ENCODE measurements at places on chromosomes 12 and 14. TPM values are rescaled to one million over a fixed set of nuclear protein-coding genes. Genes with fewer than 3 reads are reported as not detected.

DNA sequence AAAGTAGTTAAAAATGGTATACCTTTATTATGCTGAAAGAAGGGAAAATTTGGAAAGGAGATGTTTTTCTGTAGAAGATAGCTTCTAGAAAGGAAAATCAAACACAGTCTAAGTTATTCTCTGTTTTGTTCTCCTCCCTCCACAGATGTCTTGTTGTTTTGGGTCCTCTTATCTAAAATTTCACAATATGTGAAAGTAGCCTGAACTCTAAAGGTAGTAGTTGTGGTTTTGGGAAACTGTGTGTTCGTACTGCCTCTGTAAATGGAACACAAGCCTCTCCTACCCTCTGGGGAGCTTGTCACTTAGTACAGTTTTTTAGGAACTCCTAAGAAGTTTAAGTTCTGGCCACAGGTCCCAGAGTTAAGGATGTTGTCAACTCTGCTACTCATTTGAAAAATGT is 112.6 kb downstream of the CRADD start:
- H3K4me1 ChIP-seq = peaks cover 29% of the 10 kb centered on the region
- DNase-seq = no peak
- H3K27ac ChIP-seq = peak overlapping the region; percentile 80
- H3K27me3 ChIP-seq = no peaks in the 10 kb centered on the region

GRCh38 chr14:23929822-23930294 is 23.7 kb upstream of the DHRS4 start:
- no peaks in the 10 kb centered on the region for H3K4me1 ChIP-seq
- H3K27me3 ChIP-seq = no peaks in the 10 kb centered on the region

DNA sequence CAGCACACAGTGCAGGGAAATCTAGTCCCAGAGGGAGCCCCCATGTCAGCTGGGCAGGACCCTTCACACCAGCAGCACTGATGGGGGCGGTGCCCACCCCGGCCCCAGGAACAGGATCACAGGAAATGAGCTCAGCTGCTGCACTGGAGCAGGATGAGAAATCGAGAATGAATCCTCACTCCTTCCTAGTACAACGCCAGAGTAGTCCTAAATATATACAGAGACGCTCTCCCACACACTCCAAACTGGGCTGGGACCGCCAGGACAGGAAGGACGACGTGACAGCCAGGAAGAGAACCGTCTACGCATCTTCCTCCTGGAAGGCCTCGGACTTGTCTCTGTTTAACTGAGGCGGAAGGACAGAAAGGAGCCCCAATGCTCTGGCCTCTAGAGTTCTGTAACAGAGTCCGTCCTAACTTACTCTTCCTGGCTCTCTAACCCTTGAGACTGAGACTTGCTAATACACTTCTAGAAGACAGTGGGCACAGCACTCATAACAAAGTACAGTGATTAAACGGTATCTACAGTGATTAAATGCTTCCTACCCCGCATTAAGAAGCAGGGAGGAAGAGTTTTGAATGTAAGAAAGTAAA is 33.4 kb downstream of the CDC42BPB start:
- peaks cover 1% of the 10 kb centered on the region for H3K36me3 ChIP-seq
- H3K27ac ChIP-seq = peak overlapping the region; percentile 46
- H3K4me3 ChIP-seq = no peak overlapping the region
- H3K27me3 ChIP-seq = no peaks in the 10 kb centered on the region
- H3K4me1 ChIP-seq = peaks cover 37% of the 10 kb centered on the region
- DNase-seq = peak; percentile 48

- peak; percentile 84 for DNase-seq
- no peaks in the 10 kb centered on the region for H3K27me3 ChIP-seq
- H3K36me3 ChIP-seq = no peaks in the 10 kb centered on the region
- no peak overlapping the region for H3K4me3 ChIP-seq
- H3K27ac ChIP-seq = peak overlapping the region; percentile 42
- no peaks in the 10 kb centered on the region for H3K4me1 ChIP-seq
These were observed 91.2 kb downstream of the SLC25A21 start for GRCh38 chr14:37081218-37081617.

- DNase-seq = peak; percentile 86
- peak overlapping the region; percentile 38 for H3K4me3 ChIP-seq
- H3K27ac ChIP-seq = peak overlapping the region; percentile 78
- H3K27me3 ChIP-seq = no peaks in the 10 kb centered on the region
These were observed 43.4 kb upstream of the NR2C1 start for GRCh38 chr12:95116773-95117172.

The EML1 gene
- total RNA-seq = 9.5 TPM

DNA sequence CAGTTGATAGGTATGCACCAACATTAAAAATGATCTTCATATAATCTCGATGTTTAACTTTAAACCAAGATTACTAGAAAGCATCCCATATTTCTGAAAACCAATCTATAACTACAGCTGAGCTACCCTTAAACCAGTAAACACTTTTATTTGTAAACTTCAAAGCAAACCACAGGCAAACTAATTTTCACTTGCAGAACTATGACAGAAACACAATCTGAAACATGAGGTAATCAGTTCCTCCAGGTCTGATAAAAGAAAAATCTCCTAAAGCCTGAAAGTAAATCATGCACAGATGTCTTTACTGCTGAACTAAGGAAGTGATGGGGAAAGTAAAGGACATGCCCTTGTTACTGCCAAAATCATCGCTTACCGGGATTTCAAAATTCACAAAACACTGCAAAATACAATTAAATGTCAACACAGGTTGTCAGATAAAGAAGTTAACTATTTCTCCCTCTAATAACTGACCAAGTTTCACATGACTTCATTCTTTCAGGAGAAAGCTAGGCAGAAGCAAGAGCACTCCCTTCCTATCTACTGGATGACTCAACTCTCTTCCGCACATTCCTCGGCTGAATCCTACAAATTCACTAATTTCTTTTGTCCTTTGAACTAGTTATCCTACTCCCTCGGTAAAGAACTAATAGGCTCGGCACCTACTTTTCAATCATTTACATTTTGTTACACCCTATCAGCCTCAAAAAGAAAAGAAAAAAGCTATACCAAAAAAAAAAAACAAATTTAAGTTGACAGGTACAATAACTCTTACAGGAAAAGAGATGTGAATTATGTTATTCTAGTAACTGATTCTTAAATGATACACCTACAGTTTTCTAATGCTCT is 1.4 kb downstream of the EEA1 start:
- H3K27me3 ChIP-seq = no peaks in the 10 kb centered on the region
- H3K27ac ChIP-seq = peak overlapping the region; percentile 88
- peaks cover 6% of the 10 kb centered on the region for H3K36me3 ChIP-seq
- DNase-seq = peak; percentile 61

The GLIPR1 gene
- total RNA-seq = 29.6 TPM

The HOXC11 gene
- total RNA-seq = 1.2 TPM

- H3K27ac ChIP-seq = peak overlapping the region; percentile 91
- H3K27me3 ChIP-seq = no peaks in the 10 kb centered on the region
- H3K4me3 ChIP-seq = peak overlapping the region; percentile 81
- peaks cover 7% of the 10 kb centered on the region for H3K36me3 ChIP-seq
- peak; percentile 66 for DNase-seq
- H3K4me1 ChIP-seq = peaks cover 49% of the 10 kb centered on the region
These were observed 1.8 kb downstream of the FBXL14 start for GRCh38 chr12:1592444-1593173.

- H3K36me3 ChIP-seq = no peaks in the 10 kb centered on the region
- H3K4me3 ChIP-seq = no peak overlapping the region
- no peak overlapping the region for H3K27ac ChIP-seq
- DNase-seq = no peak
- no peaks in the 10 kb centered on the region for H3K4me1 ChIP-seq
- H3K27me3 ChIP-seq = no peaks in the 10 kb centered on the region
These were observed 315.5 kb downstream of the SNAPC1 start for GRCh38 chr14:62077676-62078261.

DNA sequence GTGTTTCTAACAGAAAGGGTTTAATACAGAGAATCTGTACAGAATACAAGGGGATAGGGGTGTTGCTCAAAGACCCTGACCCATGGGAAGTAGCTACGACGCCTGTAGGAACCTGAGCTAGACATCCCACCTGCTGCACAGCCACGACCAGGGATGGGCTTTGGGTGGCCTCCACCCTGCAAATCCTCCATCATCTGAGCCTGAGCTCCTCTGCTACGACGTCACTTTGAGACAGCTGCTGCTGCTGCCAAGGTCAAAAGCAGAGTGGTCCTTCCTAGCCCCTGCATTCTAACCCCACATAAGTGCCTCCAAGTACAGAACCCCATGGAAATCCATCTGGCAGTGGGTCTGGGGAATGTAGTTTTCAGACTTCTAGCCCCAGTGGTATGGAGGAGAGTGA is 43.8 kb downstream of the JAG2 start:
- H3K27ac ChIP-seq = no peak overlapping the region
- H3K4me3 ChIP-seq = no peak overlapping the region
- peaks cover 75% of the 10 kb centered on the region for H3K27me3 ChIP-seq

GRCh38 chr12:126651133-126651532 is 1585.9 kb downstream of the AACS start:
- H3K36me3 ChIP-seq = no peaks in the 10 kb centered on the region
- no peak overlapping the region for H3K4me3 ChIP-seq
- no peak for DNase-seq
- no peaks in the 10 kb centered on the region for H3K4me1 ChIP-seq

DNA sequence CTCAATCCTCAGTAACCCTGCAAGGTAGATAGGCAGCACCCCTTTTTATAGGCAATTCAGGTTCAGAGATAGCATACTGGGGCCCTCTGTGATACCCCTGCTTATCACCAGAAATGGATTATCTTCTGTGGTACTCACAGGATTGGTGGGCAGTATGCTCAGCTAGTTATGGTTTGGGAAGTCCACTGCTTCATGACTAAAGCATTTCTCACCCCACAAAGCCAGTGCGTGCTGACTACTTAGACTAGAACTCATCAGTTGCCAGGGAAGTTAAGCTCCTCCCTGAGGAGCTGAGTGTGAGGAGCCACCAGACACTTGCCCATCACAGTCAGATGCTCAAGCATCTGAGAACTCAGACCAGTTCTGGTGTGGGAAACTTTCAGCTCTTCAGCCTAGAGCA is 76.3 kb downstream of the SCAF11 start:
- DNase-seq = peak; percentile 41
- no peaks in the 10 kb centered on the region for H3K27me3 ChIP-seq
- no peak overlapping the region for H3K4me3 ChIP-seq
- no peak overlapping the region for H3K27ac ChIP-seq

GRCh38 chr14:92373336-92373735 is 50.4 kb downstream of the SLC24A4 start:
- peaks cover 54% of the 10 kb centered on the region for H3K27me3 ChIP-seq
- H3K4me1 ChIP-seq = no peaks in the 10 kb centered on the region
- no peak overlapping the region for H3K4me3 ChIP-seq
- peaks cover 7% of the 10 kb centered on the region for H3K36me3 ChIP-seq
- no peak overlapping the region for H3K27ac ChIP-seq

The RILPL1 gene
- 21.5 TPM for total RNA-seq

- no peaks in the 10 kb centered on the region for H3K27me3 ChIP-seq
- no peaks in the 10 kb centered on the region for H3K4me1 ChIP-seq
- H3K36me3 ChIP-seq = no peaks in the 10 kb centered on the region
- H3K27ac ChIP-seq = no peak overlapping the region
- H3K4me3 ChIP-seq = no peak overlapping the region
- DNase-seq = no peak
These were observed 176.4 kb upstream of the TMTC1 start for GRCh38 chr12:29960122-29960521.

- no peaks in the 10 kb centered on the region for H3K27me3 ChIP-seq
- DNase-seq = peak; percentile 31
- peak overlapping the region; percentile 69 for H3K27ac ChIP-seq
These were observed 73.6 kb downstream of the TMTC1 start for GRCh38 chr12:29710104-29710503.

The CMKLR1 gene
- 0.12 TPM for total RNA-seq

- H3K4me3 ChIP-seq = no peak overlapping the region
- H3K27ac ChIP-seq = no peak overlapping the region
- H3K36me3 ChIP-seq = peaks cover 6% of the 10 kb centered on the region
- H3K4me1 ChIP-seq = peaks cover 6% of the 10 kb centered on the region
These were observed 64.7 kb downstream of the TMCC3 start for GRCh38 chr12:94585626-94586025.

The FAM181A gene
- total RNA-seq = not detected

- H3K27me3 ChIP-seq = no peaks in the 10 kb centered on the region
- DNase-seq = no peak
- H3K27ac ChIP-seq = peak overlapping the region; percentile 77
- H3K4me3 ChIP-seq = no peak overlapping the region
- H3K4me1 ChIP-seq = peaks cover 23% of the 10 kb centered on the region
These were observed 110.3 kb downstream of the SLC38A1 start for GRCh38 chr12:46158501-46158900.

- peaks cover 6% of the 10 kb centered on the region for H3K4me1 ChIP-seq
- DNase-seq = peak; percentile 26
- H3K27me3 ChIP-seq = no peaks in the 10 kb centered on the region
- peak overlapping the region; percentile 79 for H3K27ac ChIP-seq
- no peaks in the 10 kb centered on the region for H3K36me3 ChIP-seq
- peak overlapping the region; percentile 82 for H3K4me3 ChIP-seq
These were observed 594 bp downstream of the KRAS start for GRCh38 chr12:25249931-25250738.

DNA sequence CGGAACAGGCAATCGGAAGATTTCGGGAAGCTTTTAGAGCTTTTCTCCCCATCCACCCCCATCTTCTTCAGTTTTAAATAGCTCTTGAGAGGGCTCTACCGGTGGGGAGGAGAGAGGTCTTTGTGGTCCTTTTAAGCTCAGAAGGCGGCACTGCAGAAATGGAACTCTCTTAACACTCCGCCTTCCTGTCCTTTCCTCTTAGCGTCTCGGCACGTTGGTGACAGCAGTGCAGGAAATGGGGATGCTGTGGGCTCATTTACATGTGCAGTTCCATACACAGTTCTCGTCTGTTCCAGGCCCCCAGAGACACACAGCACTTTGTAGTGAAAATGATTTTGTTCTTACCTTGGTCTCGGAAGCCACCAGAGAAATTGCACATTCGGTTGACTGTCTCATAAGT is 50.4 kb upstream of the RIN3 start:
- H3K36me3 ChIP-seq = no peaks in the 10 kb centered on the region
- H3K4me3 ChIP-seq = no peak overlapping the region
- no peak for DNase-seq
- H3K4me1 ChIP-seq = no peaks in the 10 kb centered on the region
- H3K27me3 ChIP-seq = no peaks in the 10 kb centered on the region

DNA sequence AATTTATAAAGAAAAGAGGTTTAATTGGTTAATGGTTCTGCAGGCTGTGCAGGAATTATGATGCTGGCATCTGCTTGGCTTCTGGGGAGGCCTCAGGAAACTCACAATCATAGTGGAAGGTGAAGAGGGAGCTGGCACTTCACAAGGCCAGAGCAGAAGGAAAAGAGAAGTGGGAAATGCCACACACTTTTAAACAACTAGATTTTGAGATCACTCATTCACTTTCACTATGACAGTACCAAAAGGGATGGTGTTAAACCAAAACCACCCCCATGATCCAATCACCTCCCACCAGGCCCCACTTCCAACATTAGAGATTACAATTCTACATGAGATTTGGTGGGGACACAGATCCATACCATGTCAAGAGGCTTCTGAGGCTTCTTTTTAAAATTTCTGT is 62.6 kb downstream of the SLC38A4 start:
- peaks cover 7% of the 10 kb centered on the region for H3K36me3 ChIP-seq
- no peak overlapping the region for H3K4me3 ChIP-seq
- H3K4me1 ChIP-seq = no peaks in the 10 kb centered on the region
- H3K27ac ChIP-seq = no peak overlapping the region
- no peak for DNase-seq
- H3K27me3 ChIP-seq = no peaks in the 10 kb centered on the region

The RPS6KA5 gene
- 2.2 TPM for total RNA-seq

- peaks cover 69% of the 10 kb centered on the region for H3K4me1 ChIP-seq
- no peaks in the 10 kb centered on the region for H3K36me3 ChIP-seq
- DNase-seq = peak; percentile 87
- peak overlapping the region; percentile 85 for H3K27ac ChIP-seq
- no peak overlapping the region for H3K4me3 ChIP-seq
- no peaks in the 10 kb centered on the region for H3K27me3 ChIP-seq
These were observed 9.3 kb upstream of the ITGA5 start for GRCh38 chr12:54428050-54429013.

- peaks cover 24% of the 10 kb centered on the region for H3K4me1 ChIP-seq
- peak; percentile 40 for DNase-seq
- H3K27ac ChIP-seq = no peak overlapping the region
These were observed 1.8 kb upstream of the MYL6B start for GRCh38 chr12:56150563-56150962.
